ENCODE measurements at places on chromosomes 12 and 14.

DNA sequence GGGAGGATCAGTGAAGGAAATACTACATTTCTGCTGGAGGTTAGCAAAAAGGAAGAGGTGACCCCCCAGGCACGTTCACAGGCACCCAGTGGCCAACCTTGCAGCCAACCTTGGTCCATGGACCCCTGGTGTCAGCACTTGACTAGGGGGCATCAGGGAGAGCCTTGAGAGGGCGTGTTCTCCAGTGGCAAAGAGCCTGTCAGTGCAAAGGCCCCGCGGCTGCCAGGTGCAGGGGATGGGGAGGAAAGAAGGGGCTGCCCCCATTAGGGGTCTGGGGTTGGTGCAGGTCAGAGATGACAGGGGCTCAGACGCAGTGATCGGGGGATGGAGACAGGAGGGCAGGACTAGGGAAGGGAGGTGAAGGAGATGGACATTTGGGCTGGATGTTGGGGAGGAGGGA, 22.7 kb upstream of the ULK1 start:
- no peak for DNase-seq

GRCh38 chr14:90676356-90676755, 139.9 kb downstream of the TTC7B start:
- DNase-seq = no peak

DNA sequence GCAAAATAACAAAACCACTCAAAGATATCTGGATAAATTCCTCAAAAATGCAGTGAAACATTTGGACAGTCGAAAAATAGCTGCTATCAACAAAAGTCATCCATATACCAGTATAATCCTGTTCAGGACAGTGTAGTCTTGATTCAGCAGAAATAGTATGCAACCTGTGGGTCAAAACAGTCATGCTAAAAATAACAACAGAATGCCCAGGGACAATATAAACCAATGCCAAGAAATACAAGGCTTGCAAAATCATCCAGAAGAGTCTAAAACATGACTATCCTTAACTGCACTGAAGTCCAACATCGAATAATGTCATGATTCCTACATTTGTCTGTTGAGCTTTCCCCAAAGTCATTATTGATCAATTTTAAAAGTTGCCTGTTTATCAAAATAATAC, 425.9 kb downstream of the FSCB start:
- no peak for DNase-seq

DNA sequence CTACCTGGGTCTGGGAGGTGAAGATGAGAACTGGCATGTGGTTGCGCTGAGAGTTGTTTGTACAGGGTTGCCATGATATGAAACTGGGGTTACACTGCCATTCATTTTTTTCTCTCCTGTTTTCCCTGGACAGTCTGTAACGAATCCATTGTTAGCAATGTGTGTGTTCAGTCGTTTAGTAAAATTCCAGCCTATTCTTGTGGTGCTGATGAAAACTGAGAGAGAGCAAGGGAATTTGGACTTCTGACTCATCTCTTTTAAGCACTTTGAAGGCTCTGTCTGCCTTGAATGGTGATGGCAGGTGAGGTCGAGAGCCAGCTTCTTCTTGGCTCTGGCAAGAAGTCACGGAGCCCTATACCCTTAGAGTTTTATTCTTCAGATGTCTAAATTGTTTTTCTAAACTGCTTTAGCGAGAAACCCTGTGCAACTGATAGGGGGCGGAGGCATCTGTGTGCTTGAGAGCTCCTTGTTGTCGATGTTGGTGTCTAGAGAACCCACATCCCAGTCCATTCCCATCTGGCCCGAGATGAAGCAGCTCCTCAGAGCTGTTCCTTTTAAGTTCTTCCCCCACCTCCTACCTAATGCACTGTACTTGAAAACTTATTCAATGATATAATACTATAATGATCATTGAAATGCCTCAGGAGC, 204.4 kb downstream of the TMX1 start:
- no peak for DNase-seq

DNA sequence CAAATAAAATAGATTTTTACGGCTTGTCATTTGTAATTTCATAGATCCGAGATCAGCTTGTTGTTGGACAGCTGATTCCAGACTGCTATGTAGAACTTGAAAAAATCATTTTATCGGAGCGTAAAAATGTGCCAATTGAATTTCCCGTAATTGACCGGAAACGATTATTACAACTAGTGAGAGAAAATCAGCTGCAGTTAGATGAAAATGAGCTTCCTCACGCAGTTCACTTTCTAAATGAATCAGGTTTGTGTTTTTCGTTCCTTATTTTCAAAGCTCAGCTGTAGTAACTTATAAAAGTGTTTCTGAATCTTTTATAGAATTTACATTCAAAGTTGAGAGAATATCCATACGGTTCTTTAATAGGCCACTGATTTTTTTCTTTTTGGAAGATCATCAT, 89.1 kb downstream of the LRRK2 start:
- no peak for DNase-seq

- no peak for DNase-seq
These were observed 90.7 kb downstream of the RERG start for GRCh38 chr12:15130541-15130940.

- no peak for DNase-seq
These were observed 69.3 kb downstream of the ANKS1B start for GRCh38 chr12:99915251-99916082.

- no peak for DNase-seq
These were observed 107.5 kb downstream of the GPATCH2L start for GRCh38 chr14:76259029-76259735.

- DNase-seq = no peak
These were observed 91.9 kb upstream of the DHRS4 start for GRCh38 chr14:23861666-23862065.

DNA sequence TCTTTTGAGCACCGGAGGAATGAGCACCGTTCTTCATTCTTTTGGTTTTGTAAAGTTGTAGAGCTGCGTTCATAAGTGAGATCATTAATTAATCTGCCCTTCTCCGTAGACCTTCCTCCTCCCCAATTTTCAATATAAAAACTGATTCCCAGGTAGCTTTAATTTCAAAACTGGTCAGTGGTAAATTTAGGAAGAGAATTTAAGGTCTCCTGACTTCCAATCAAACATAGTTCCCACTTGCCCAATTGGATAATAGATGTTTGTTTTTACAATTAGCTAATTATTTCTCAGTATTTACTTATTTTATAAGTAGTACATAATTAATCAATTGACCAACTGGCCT, 27.2 kb upstream of the YBX3 start:
- DNase-seq = no peak

DNA sequence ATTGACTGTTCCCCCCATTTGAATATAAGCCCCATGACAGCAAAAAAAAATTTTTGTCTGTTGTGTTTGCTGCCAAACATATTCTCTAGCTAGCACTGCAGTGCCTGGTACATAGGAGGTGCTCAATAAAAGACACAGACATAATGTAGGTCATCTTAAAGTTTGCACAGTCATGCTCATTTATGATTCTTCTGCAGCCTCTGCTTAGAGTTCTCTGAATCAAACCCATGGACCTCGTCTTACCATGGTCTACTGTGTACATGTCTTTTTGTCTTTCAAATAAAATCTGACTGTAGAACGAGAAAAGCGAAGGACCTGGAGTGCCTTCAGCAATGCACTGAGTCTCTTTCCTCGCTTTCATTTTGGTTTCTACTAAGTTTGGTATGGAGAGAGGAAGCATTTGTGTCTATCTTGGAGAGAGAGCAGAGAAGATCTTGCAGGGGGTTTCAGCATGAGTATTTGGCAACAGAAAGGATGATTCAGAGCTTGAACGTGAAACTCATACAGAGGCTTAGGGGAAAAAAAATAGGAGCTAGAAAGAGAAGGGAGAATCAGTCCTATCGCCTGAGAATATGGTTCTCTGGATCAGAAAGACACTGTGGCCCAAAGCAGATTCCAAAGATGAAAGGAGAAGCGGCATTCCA, 38.8 kb upstream of the TMCC3 start:
- no peak for DNase-seq

DNA sequence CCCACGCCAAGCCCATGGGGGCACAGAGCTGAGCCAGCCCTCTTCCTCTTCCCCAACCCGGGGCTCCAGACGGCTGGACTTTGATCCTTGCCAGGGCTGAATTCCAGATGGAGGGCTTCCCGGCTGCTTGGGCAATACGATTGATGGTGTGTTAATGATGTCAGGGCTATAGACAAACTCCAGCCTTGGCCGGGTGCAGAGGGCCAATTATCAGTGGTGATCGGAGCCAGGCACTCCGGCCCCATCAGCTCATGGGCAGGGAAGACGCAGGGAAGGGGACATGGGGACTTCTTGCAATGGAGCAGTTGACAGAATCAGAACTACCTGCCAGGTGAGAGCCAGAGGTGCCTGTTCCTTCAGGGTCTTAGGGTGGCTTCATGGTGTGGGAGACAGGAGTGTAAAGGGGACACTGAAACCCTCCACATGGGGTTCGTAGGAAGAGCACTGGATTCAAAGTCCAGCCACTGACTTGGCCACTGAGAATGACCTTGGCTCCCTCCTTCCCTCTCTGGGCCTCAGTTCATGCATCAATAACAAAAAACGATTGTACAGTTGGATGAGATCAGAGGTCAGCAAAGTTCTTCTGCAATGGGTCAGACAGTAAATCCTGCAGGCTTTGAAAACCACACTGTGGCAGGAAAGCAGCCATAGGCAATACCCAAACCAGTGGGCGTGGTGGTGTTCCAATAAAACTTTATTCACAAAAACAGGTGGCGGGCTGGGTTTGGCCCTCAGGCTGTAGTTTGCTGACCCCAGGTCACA, 333.7 kb downstream of the MED13L start:
- no peak for DNase-seq

- DNase-seq = peak; percentile 15
These were observed 3.9 kb downstream of the FLRT2 start for GRCh38 chr14:85533861-85534291.

GRCh38 chr14:23068789-23069412, 11.6 kb upstream of the CDH24 start:
- peak; percentile 74 for DNase-seq

DNA sequence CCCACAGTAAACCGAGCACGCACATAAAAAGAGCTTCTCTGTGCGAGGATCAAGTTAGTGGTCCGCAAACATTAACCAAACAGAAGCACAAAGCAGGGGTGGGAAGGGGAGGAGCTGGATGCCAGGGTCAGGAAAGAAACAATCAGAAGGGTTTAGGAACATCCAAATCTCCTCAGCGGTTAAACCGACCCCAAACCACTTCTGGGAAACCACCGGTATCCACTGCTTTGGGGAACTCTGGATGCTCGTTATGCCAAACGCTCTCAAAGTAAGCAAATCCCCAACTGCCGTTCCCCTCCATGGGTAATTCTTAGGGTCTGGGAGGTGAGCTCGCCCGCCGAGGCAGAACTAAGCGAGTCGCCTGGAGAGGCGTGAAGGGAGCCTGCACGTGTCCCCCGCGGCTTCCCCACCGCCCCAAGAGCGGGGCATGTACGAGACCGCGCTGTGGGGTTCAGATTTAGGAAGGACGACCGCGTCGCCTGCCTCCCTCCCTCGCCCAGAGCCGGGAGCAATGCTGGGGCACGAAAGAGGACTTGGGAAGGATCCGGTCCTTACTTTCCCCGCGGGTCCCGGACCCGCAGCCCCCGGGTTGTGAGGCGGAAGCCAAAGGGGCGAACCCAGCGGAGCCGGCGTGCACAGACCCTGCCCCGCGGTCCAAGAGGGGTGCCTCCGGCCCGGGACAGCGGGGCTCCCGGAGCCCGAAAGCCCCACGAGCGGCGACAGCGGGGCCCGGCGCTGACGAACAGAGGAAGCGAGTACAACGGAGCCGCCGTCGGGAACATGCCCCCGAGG, 711 bp downstream of the SBNO1 start:
- peak; percentile 21 for DNase-seq

DNA sequence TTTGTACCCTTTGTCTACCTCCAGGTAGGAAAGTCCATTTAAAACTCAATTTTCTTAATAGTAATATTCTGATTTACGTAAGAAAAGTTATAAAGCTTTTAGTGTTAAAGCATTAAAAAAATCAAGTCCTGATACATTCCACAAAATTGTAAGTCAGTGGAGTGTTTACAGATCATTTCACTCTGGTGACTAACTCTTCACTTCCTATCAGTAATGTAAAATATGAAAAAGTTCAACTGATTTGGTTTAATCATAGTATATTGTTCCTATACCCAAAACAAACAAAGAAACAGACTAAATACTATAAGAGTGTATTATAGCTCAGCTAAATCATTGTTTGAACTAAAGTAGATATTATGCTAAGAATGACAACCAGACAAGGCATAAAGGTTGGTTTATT, 85.9 kb downstream of the VEZT start:
- no peak for DNase-seq

DNA sequence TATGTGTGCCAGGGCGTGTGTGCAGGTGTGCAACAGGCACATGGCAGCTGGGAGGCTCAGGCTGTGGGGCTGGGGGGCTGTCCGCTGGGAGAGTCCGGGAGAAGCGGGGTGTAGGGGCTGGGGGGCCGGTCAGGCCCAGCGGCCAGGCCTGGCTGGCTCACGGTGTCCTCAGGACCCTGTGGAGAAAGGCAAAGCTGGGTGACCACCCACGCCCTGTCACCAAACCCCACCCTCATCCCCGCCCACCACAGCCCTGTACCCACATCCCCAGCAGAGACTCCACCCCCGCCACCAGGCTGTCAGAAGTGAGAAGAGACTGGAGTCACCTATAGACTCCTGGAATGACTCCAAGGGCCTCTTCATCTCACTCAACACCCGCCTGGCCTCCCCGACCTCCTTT, 85.3 kb downstream of the SCARB1 start:
- no peak for DNase-seq

DNA sequence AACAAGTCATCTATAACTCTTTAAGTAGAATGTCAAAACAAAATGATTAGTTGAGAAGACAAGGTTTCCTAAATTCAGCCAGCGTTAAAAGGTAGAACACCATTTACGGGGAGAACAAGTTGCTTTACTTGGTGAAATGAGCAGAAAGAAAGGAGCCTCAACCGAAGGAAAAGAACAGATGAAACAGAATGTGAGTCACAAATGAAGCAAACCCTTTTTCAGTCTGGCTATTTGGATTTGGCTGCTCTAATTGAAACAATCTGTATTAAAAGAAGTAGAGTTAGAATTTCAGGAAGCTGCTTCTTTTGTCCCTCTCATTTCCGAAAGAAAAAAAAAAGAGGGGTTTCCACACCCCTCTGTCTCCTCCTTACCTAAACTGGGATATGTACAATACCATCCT, 34.6 kb downstream of the CEP128 start:
- DNase-seq = no peak

DNA sequence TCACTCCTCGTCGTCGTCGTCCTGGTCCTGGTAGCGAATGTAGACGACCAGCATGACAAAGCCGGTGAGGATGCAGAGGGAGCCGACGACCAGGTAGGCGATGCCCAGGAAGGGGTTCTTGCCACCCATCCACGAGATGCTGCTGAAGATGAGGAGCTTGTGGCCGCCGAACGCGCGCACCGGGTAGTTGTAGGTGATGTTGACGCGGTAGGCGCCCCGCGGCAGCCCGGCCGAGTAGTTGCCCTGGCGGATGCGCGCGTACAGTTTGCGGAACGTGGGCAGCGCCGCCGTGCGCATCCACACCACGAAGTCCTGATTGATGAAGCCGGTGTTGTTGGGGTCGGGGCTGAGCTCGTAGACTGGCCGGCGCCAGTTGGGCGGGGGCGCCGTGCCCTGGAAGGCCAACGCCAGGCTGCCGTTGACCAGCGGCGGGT, 1.0 kb downstream of the TMEM30B start:
- no peak for DNase-seq
